ENCODE measurements at places on chromosomes 11 and 22.

GRCh38 chr11:116454020-116454645 is 318.7 kb downstream of the BUD13 start:
- DNase-seq: peak; percentile 44

DNA sequence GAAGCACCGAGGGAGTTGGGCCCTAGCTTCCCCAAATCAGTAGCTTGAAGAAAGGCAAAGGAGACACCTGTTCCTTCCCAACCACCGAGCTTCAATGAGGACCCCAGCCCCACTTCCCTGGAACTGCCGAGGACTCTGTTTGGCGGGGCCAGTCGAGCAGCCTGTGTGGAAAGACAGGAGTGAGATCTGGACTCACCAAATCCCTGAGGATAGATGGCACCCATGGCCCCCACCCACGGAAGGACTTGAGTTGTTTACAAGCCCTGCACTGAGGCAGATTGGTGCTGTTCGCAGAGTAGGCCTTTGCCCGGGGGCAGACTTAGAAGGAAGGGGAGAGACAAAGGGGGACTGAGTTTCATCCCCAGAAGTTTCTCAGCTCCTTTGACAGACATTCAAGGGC is 64.6 kb downstream of the FEZ1 start:
- no peak for DNase-seq

GRCh38 chr11:34053161-34053686 is 1.7 kb downstream of the CAPRIN1 start:
- DNase-seq: peak; percentile 72

DNA sequence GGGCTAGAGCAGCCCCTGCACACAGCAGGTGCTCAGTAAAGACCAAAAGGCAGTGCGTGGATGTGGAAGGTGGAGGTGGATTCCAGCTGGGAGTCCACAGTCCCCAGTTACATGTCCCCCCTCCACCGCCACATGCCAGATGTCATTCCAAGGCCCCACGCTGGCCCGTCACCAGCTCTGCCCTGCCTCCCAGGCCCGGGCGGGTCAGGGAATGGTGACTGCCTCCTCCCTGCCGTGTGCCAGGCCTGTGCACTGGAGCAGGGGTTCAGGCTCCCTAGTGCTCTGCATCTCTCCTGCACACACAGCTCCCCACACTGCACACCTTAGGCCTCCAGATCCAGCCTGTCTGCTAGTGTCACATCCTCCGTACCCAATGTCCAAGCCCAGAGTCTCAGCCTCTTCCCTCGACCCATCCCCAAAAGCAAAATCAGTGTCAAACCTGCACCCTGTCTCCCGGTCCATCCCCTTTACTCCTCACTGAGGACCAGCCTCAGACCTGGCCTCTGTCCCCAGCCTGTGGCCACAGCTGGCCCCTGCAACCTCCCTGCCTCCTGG is 40.2 kb upstream of the PRODH start:
- no peak for DNase-seq

- no peak for DNase-seq
These were observed 202.1 kb downstream of the TTC28 start for GRCh38 chr22:28477556-28477955.

DNA sequence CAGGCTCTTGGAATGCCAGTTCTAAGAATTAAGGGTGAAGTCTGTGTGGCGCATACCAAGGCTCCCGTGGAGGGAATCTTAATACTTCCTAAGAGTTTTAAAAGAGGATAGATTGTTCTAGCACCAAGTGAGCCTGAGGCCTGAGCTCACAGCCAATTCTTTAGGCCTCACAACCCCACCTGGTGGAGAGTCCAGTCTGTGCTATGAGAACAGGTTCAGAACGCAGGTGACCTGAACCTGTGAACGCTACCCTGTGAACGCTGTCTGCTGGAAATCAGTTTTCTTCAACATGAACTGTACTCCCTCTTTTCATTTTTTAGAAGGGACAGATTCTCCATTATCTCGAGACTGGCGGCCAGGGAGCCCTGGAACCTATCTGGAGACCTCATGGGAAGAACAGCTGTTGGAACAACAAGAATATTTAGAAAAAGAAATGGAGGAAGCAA is 43.2 kb upstream of the DLAT start:
- peak; percentile 94 for DNase-seq

- DNase-seq: no peak
These were observed 27.0 kb downstream of the KMT5B start for GRCh38 chr11:68186061-68186460.

DNA sequence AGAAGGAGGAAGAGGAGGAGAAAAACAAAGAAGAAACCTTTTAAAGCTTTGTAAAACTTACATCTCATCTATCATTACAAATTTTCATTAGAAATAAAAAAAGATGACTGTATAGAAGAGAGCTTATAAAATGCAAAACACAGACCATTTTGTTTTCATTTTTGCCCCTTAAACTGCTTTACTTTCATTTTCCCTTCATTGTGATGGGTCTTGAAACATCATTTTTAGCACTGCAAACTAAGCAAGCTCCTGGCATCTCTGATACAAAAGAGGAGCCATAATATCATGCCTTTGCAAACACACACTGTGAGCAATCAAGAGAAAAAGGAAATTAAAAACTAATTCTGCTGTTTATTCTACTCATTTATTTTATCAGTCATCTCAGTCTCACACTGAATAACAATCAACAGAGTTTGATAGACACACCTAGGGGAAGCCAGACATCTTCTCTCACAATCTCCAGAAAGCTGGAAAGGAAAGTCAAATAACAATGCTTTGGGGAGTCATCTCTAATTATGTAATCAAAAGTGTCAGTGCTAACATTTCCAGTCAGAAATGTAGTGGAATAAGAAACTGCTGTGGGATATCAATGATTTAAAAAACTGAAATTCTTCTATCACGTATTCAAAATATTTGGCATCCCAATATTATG is 467.7 kb upstream of the FAT3 start:
- no peak for DNase-seq

- DNase-seq: no peak
These were observed 45.6 kb downstream of the BCR start for GRCh38 chr22:23225724-23226496.

- DNase-seq: no peak
These were observed 4.0 kb downstream of the STIM1 start for GRCh38 chr11:3859373-3859881.

DNA sequence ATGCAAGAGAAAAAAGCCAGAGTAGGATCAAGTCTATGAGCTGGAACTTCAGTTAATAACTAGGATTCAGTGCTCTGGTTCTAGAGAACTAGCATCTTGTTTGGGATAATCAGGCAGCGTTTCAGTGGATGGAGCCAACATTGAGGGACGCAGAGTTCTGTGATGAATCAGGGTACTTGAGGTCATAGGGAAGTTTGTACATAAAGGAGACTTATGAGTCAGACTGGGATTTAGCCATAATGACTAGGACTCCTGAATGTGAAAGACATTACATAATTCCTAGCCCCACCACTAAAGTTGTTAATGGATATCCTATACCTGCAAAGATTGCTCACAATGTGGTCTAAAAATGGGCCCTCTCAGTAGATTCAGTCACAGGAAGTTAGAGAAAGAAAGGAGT is 6.8 kb downstream of the SLN start:
- DNase-seq: no peak

GRCh38 chr11:125923012-125923579 is 18.8 kb downstream of the DDX25 start:
- peak; percentile 94 for DNase-seq

GRCh38 chr11:113261709-113262475 is 52.5 kb upstream of the TTC12 start:
- no peak for DNase-seq

DNA sequence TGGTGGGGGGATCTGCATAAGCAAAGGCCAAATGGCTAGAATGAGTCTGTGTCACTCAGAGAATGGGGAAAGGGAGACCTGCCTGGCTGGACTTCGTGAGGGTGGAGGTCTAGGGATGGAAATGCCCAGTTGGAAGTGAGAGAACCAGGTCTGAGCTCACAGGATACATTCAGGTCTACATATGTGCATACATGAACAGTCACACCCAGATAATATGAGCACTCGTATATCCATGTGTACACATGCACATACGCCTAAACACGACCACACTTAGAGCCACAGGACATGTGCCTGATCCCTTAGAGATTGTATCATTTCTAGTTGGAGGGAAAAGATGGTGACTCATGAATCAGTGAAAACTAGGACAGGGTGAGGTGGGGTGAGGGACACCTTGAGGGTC is 21.1 kb upstream of the RELT start:
- DNase-seq: no peak

DNA sequence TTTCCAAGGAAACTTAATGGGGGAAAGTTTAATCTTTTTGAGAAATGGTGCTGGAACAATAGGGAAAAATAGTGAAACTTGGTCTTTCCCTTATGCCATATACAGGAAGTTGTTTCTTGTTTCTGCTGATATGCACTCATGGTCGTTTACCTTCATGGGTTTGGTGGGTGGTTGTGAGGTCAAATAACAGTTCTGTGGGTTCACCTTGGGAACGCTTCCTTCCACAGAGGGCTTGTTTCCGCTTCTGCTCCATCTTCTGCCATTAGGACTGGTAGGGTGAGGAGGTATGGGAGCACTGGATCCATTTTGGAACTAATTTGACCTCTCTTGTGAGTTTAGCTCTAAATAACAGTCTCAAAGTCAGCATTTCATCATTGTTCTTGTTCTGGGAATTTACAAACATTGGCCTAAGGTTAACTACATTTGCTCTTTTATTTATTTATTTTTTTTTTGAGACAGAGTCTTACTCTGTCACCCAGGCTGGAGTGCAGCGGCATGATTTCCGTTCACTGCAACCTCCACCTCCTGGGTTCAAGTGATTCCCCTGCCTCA is 17.6 kb upstream of the RELA start:
- DNase-seq: no peak

- no peak for DNase-seq
These were observed 31.2 kb upstream of the LINC01488 start for GRCh38 chr11:69450064-69450856.

GRCh38 chr11:34245041-34245440 is 112.8 kb downstream of the ABTB2 start:
- DNase-seq: no peak

GRCh38 chr11:13091373-13091772 is 82.3 kb downstream of the RASSF10 start:
- no peak for DNase-seq

GRCh38 chr11:130602641-130603334 is 154.3 kb downstream of the ADAMTS15 start:
- no peak for DNase-seq

DNA sequence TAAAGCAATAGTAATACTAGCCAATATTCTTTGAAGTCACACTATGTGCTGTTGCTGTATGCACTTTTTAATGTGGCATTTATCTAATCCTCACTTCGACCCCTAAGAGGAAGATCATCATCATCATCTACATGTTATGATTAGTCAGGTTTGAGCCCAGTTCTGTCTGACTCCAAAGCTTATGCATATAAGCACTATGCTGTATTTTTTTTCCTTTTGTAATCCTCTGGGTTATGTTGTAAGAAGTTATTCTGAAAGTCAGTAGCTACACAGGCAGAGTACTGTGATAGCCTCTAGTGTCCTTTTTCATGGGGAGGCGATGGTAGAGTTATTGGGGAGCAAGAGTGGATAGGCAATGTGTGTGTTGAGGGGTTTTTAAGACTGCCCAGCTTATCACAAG is 11.1 kb downstream of the MMP20 start:
- no peak for DNase-seq
